ENCODE measurements at places on chromosomes 1 and 21. TPM values are rescaled to one million over a fixed set of nuclear protein-coding genes. Genes with fewer than 3 reads are reported as not detected.

DNA sequence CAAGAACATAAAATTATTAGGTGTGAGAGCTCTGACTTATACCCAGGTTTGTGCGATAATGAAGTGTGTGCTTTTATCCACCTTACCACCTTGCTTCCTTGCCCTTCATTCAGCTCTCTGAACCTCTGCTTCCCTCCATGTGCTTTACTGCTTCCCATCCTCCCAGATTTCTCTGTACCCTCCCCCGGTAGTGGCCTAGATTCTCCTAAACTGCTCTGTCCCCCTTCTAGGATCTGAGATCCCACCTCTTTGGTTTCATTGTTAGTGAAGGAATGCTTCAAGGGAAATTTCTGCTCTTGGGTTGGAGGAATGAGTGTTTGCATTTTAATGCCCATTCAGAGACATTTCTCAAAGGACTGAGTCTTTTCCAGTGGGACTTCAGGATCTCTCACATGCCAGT lies 159.5 kb downstream of the ST6GALNAC3 start:
- no peak for DNase-seq

- no peak for DNase-seq
Observed at GRCh38 chr1:156676114-156676819, 940 bp downstream of the NES start.

DNA sequence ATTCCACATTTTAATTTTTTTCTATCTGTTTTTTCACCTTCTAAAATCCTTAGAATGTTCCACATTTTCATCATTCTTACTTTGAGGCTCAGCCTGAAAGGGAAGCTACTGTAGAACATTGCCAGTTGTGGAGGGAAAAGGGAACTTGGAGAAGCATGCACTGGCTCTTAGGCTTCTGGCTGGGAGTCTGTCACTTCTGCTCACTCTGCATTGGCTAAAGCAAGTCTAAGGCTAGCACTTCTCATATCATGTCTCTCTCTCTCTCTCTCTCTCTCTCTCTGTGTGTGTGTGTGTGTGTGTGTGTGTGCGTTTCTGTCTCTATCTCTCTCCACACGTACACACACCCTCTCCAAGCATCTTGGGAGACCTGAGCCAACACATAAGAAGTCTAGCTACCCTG lies 49.6 kb upstream of the ADAR start:
- DNase-seq, result no peak

DNA sequence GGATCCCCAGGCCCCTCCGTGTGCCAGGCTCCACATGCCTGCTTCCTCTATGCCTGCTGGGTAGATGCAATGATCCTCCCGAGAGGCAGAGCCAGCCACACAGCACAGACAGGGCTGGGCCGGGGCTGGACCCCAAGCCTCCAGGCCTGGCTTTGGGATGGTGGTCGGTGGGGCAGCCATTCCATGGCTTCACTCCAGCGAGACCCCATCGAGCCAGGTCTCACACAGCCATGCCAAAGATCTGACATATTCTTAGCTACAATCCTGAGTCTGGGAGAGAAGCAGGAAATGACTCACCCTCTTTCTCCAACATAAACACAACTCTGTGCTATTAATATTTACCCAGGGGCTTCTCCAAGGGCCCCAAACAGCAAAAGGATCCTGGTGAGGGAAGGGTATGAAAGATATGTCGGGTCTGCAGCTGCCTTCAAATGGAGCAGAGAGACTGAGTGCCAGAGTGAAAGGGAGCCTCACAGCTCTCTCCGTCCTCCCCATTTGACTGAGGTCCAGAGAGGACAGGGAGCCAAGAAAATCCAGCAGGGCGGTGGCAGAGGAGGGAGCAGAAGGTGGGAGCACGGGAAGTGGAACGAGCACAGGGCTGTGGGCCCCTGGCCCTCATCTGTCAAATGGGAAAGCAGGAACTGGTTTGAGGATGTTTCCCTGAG lies 639.5 kb downstream of the MATN1 start:
- peak; percentile 56 for DNase-seq

DNA sequence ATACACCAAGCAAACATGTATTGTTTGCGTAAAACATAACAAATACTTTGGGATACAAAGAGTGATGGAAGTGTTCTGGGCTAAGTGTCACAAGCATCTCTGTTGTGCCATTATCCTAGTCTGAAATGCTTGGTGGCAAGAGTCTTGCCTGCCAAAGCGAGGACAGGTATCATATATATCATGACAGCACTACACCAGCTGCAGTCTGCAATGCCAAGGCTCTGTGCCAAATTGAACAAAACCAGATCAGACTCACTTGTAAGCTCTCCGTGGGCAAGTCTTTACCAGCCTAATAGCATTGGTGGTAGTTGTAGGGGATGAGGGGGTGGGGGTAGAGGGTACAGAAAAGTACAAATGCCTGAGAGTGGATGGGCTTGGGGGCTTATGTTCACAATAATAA lies 119.2 kb downstream of the RWDD3 start:
- no peak for DNase-seq

- DNase-seq, result peak; percentile 76
Observed at GRCh38 chr21:35933466-35933865, 126.9 kb downstream of the SETD4 start.

DNA sequence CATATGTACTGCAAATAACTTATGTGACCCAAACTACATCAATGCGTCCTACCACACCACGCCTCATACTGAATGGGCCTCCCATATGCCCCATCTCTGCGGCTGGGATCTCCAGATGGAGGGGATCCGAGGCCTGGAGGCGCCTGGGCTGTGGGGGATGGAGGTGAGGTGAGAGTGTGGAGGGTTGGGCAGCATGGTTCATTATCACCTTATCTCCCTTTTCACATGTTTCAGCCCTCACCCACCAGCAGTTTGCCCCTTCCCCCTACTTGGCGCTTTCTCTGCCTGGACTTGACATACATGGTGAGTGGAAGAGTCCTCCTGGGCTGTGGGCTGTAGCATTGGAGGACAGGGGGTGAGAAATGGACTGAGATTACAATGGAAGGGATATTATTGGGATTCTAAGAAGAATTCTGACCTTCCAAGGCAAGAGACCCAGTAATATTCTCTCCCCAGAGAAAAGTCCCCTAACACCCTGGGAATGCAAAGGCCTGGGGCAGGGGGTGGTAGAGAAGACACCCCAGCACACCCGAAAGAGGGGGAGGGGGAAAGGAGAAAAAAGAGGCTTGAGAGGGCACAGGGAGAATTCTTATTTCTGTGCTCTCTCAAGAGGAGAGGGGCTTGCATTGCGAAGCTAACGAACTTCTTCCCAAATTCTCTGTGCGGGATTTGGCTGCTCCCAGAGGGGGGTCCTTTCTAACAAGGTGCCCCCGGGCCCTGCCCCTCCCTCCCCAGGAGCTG lies 61.4 kb downstream of the MEF2D start:
- no peak for DNase-seq

DNA sequence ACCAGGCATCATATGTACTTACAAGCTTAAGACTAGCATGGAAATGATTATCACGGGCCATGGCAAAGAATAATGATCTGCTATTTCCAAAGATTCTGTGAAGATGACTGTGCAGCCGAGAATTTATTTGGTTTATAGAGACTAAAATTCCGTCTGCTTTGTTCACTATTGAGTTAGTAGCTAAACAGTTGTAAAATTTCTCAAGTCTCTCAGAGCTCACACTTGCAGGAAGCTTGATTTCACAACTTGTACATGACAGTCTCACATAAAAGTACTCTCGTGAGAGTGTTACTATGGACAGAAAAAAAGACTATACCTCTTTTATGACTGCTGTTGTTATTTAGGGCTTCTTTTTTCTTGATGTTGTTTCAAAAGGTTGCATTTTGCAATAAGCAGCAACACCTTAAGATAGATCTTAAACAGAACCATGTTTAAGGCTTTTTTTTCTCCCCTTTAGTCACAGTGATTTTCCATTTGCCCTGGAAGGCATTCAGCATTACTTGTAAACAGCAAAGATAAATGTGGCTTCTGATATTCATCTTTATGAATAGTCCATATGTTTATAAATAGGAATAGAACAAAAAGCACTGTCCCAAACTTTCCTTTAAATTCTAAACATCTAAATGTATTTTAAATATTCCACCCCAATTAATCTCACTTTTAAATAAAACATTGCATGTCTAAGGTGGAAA lies 24.8 kb downstream of the ST6GALNAC5 start:
- DNase-seq, result no peak

- DNase-seq, result peak; percentile 85
Observed at GRCh38 chr1:171817511-171818265, 23.6 kb upstream of the DNM3 start.

- DNase-seq, result no peak
Observed at GRCh38 chr1:61781151-61781550, 38.9 kb downstream of the PATJ start.

The CCT8 gene
- total RNA-seq, result 282 TPM

The C1orf226 gene
- total RNA-seq, result 5.9 TPM

The NPHS2 gene
- total RNA-seq, result not detected

The VWA5B1 gene
- not detected for total RNA-seq

The MAP10 gene
- 3.3 TPM for total RNA-seq
